ENCODE measurements at places on chromosomes 1 and 21.

DNA sequence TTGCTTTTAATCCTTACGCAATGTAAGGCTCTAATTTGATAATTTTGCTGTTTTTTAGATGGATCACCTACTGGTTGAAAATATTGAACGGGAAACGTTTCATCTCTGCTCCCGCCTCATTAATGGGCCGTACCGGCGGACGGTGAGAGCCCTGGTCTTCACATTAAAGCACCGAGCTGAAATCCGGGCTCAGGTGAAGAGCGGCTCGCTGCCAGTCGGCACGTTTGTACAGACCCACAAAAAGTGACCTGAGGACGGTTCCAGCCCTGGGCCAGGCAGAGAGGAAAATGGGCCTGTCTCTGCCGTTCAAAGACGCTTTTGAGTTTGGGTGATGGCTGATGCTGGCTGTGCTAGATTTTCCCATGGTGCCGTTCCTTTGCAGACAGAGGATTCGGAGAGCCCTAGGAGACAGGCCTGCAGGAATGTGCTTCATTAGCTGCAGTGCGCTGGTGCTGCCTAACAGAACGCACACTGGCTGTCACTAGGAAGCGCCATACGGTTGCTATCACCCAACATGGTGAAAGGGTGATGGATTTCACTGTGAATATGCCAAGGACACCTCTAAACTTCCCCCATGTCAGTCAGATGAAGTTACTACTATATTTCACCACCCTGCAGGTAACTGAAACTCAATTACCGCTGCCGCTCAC lies 42.9 kb downstream of the TCEANC2 start:
- DNase-seq: no peak

GRCh38 chr1:223678841-223679240 lies 13.3 kb upstream of the CAPN8 start:
- no peak for DNase-seq

- no peak for DNase-seq
Measured at GRCh38 chr1:170254371-170254770, 108.6 kb downstream of the NTMT2 start.

GRCh38 chr21:36704958-36705678 lies 6.2 kb downstream of the SIM2 start:
- DNase-seq: no peak

- DNase-seq: no peak
Measured at GRCh38 chr1:34186741-34187494, 10.2 kb downstream of the C1orf94 start.

DNA sequence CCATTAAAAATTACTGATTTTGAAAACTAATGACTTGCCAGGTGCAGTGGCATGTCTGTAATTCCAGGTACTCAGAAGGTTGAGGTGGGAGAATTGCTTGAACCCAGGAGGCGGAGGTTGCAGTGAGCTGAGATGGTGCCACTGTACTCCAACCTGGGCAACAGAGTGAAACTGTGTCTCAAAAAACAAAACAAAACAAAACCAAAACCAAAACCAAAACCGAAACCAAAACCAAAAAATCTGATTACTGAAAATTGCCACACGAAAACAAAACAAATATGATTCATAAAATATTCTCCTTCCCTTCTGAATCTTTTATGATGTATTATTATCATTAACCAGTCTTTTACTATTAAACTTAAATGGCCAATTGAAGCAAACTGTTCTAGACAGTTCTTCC lies 74.1 kb downstream of the SERINC2 start:
- DNase-seq: peak; percentile 46

- no peak for DNase-seq
Measured at GRCh38 chr1:174314433-174314832, 133.3 kb upstream of the GPR52 start.

DNA sequence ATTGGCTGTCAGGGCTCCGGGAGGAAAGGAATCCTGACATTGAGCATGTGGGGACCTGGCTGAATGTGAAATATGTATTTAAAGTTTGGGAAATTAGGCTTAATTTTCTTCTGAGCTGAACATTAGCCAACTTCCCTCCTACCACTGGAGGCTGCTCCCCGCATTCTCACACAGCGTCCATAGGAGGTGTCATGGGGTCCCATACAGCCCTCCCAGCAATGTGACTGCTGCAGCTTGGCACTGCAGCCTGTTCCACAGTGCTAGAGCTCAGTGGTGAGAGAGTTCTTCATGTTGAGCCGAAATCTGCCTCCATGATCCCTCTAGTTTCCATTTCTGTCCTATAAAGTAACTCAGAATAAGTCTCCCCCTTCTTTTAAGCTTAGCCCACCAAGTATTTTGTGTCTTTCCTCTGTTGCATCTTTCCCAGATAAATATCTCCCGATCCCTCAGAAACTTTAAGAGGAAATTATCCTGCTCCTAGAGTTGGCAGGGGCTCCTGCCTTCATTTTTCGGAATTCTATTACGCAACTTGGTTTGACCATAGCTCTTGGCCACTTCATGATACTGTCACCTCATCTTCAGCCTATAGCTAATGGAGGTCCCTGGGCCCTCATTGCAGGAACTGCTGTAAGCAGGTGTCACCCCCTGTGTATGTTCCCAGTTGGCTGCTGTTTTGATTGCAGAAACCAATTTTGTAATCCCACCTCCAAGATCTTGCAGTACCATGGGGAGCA lies 2.0 kb downstream of the FCRL6 start:
- no peak for DNase-seq

- DNase-seq: no peak
Measured at GRCh38 chr1:107531065-107531908, 390.4 kb downstream of the NTNG1 start.

GRCh38 chr1:12566484-12567287 lies 51.3 kb downstream of the DHRS3 start:
- no peak for DNase-seq

DNA sequence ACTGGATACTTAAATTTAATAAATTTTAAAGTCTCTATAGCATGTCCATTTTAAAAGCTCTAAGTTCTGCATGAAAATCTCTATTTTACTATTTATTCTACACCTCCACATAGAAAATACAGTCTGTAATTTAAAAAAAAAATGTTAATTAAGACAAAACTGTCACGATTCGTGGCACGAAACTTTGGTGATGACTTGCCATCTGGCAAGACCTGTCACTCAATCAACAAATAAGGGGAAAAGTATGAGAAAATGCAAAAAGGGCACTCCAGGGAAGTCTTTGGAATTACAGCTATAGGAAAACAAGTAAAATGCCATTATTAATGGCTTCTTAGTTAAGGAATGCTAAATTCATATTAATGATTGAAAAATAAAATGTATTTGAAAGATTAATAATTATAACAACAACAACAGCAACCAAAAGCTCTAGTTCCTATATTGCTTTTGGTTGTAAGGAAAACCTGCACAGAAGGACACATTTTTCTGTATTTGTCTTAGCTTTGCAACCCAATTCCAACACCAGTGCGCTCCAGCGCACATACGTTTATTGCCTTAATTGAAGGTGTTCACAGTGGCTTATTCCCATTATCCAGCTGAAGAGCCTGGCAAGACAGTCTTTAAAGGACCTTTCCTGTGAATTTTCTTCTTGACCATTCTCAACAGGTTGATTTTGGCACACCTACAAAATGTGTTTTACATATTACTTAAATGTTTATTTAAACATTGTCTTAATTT lies 107.8 kb downstream of the PLPPR5 start:
- DNase-seq: no peak

DNA sequence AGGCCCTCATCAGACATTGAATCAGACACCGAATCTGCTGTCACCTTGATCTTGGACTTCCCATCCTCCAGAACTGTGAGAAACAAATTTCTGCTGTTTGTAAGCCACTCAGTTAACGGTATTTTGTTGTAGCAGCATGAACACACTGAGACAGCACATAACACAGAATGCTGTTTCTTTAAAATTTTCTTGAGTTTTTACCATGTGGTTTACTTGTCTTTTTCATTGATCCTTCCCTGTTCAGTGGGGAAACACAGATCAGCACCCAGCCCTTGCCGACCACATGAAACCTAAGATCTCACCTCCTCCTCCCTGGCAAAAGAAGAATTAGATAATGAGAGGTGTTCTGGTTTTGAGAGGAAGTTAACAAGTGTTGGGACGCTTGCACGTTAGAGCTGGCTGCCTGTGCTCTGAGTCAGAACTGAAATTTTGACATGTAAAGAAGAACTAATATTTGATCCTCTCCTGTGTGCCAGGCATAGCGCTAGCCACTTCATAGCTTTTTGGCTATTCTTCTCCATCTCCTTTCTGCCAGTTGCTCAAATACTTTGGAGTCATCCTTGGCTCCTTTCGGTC lies 179.6 kb downstream of the DHRS3 start:
- DNase-seq: peak; percentile 78

DNA sequence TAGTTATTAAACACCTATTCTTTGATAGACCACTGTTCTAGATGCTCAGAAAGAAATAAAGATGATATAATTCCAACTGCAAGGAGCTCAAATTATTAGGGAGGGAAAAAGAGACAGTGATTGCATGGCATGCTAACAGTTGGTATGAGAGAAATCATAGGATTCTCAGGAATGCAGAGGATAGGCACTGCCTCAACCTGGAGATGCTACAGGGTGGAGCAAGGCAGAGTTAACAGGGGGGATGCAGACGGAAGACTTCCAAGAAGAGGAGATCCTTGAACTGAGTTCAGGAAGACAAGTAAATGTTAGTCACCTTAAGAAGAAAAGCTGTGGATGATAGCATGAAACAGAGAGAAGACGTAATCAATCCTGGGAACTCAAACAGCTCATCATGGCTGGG lies 123.7 kb downstream of the DAB1 start:
- DNase-seq: no peak

DNA sequence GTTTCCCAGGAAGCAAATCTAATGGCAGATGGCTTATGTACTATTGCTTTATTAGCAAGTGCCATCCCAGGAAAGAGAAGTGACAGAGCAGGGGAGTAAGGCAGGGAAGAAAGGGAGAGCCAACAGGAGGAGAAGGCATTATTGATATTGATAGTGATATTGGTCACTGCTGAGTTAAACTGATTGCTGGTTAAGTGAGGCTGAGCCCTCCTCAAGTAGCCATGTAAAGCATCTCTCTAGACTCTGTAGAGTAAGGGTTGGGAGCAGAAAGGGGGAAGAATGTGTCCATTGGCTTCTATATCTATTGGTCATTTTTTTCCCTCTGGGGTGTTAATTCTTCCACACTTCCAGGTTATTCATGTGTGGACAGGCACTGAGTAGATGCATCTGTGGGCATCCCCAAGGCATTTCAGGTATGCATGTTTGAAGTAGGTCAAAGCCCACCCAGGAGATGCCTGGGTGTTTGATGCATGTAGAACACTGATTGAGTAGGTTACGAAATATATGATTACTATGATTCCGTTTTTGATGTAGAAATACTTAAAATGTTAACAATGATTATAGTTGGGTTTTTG lies 290.5 kb upstream of the DPYD start:
- DNase-seq: no peak

GRCh38 chr1:56908619-56909221 lies 54.1 kb downstream of the C8A start:
- no peak for DNase-seq

- DNase-seq: no peak
Measured at GRCh38 chr1:204628868-204629267, 56.7 kb downstream of the LRRN2 start.

GRCh38 chr1:239288820-239289554 lies 97.4 kb upstream of the CHRM3 start:
- no peak for DNase-seq

GRCh38 chr21:28160378-28160777 lies 832.3 kb downstream of the LTN1 start:
- no peak for DNase-seq

DNA sequence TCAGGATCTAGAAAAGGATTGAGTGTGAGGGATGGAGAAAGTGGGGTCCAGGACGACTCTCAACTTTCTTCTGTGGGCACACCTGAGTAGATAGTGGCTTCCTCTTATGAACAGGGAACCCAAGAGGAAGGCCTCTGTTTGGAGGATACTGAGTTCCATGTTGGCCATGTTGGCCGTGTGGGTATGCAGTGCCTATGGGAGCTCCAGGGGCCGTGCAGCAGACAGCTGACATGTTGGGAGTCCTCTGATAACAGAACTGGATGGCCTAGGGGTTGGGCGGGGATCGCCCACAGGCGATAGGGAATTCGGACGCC lies 43.0 kb downstream of the TMEM53 start:
- DNase-seq: no peak

DNA sequence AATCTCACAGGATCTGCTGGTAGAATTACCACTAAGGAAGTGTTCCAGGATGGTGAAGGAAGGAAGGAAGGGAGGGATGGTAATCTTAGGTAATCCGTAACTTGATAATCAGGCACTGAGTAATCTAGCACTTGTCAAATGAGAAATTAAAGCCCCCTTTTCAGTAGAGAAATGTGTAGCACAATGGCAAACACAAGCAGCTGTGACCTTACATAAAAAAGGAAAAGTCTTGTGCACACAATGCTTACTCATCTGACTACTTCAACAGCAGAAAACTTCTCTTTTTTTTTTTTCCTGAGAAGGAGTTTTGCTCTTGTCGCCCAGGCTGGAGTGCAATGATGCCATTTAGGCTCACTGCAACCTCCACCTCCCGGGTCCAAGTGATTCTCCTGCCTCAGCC lies 6.1 kb downstream of the NUP210L start:
- DNase-seq: no peak

- peak; percentile 35 for DNase-seq
Measured at GRCh38 chr1:32953495-32953894, 11.1 kb downstream of the RNF19B start.

DNA sequence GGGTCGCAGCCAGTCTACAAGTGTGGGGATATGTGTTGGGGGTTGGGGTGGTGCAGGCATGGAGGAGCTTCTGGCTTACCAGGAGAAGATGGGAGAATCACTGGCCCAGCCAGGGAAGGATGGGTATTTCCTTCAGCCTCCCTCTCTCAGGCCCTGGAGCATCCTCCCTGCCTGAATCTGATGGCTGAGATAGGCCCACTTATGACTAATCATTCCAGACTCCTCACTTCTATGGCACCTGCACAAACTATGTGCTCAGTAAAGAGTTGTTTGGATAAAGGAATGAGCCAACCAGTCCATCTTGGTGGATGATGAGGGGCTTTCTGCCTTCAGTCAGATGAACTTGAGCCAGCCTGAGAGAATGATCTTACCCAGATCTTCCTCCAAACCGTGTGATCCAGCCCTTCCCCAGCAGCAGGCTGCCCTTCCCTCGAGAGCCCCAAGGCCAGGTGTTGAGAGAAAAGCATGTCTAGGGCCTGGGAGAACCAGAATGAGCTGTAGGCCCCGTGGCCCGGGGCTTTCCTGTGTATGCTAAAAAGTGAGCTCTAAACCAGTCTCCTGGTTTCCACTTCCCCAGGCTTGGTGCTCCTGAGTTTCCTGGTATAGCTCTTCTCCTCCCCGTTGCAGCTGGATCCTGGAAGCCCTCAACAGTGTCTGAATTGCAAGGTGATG lies 1.3 kb downstream of the GPA33 start:
- no peak for DNase-seq

- no peak for DNase-seq
Measured at GRCh38 chr1:228925691-228926090, 190.4 kb downstream of the RHOU start.

GRCh38 chr1:212700223-212700891 lies 717 bp upstream of the BATF3 start:
- DNase-seq: peak; percentile 46

All from CD4-positive, alpha-beta T cell treated with Interleukin-2 at 100 ng/mL for 4 hours (primary cell).